ENCODE measurements at places on chromosomes 5 and 9.

DNA sequence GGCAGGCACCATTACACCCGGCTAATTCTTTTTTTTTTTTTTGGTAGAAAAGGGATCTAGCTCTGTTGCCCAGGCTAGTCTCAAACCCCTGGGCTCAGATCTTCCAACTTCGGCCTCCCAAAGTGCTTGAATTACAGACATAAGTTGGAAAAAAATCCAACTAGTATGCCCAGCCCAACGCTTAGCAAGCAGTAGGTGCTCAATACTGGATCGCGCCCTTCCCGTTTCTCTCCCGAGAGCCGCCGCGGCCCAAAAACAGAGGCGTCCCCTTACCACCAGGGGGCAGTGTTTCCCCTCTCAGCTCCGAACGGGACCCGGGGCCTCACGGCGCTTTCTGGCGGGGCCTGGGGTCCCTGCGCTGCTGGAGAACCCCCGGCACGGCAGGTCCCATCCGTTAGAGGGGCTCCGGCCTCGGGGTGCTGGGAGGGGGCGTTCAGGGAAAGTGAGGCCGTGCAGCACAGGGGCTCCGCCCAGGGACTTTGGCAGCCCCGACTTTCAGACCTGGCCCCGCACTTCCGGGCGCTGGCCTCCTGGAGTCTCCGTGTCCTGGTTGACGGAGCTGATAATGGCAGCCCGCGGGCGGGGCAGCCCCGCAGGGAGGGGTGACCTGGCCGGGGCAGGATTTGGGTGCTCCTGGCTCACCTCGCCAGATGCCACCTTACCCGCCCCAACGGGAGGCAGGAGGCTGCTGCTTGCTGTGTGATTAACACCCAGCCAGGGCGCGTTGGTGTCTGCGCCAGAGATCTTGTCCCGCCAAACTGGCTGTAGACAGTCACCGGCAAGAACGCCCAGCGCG, 15.2 kb downstream of the PTGES start:
- peak; percentile 88 for DNase-seq

DNA sequence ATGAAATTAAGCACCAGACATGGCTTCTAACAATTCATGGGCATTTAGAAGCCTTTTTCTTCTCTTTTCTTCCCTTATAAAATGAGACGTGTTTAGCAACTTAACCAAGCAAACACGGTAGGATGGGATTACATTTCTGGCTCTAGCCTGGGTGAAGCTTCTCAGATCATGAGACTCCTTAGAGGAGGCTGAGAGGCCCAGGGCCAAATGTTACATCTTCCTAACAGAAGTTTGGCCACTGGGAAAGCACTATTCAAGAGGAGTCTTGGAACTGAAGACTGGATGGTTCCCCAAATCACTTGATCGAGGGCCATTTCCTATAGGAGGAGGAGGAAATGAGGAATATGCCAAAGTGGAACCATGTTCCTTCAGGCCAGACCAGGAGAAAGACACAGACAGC, 1.9 kb downstream of the GABRP start:
- no peak for DNase-seq

DNA sequence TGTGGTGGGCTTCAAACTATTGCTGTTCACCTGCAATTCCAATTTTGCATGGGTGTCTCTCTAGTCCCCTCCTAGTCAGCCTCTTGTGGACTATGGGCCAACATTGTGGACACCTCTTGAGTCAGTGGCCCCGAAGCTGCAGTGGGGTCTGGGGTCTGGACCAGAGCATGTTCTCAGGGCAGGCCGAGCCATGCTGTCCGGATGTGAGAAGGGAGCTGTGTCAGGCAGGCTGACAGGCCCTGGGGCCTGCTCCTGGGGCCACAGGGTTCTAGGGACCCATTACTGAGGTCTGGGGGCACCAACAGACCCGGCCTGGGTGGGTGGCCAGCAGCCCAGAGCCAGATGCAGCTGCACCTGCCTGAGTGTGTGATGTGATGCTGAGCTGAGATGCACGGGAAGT, 16.5 kb upstream of the IRX4 start:
- DNase-seq: no peak

DNA sequence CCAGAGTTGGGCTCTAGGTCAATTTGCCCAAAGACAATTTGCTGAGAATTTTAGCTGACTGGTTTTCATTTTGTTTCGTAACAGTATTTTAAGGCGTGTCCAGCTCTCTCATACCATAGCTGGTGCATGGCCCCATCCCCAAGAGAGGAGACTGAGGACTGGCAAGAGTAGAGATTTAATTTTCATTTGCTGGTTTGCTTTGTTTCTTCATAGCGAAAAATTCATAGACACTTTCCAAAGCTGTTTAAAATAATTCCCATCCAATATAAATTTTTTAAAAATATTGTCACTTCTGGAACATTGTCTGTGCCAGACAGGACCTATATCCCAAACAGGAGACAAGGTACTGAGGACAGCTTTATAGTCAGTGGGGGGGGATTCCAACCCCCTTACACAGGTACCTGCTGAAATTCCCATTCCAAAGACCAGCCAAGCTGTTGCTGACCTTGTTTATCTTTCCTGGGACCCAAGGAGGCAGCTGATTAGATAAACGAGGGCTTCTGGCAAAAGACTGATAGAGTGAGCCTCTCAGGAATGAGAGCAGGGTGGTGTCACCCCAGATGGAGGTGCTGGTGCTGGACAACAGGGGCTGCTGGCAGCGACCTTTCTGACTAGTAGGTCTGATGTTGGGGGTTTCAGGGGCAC, 6.8 kb upstream of the ANGPTL2 start:
- DNase-seq: no peak

DNA sequence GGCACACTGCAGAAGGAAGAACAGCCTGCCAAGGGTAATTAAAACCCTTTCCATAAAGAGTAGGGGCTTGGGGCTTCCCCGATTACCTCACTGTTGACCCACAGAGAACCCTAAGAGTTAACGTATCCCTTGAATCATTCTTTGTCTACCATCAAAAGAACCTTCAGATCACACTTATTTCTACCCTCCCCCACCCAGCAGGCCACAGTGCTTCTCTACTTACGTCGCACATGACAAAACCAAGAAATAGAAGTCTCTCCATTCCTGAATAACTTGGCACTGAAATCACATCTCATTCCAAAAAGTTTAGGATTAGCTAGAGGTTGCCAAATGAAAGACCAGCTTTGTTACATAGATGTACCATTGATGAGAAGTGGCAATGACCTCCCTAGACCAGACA, 268.7 kb upstream of the GAS1 start:
- no peak for DNase-seq

GRCh38 chr9:111691672-111692329, 30.4 kb downstream of the GNG10 start:
- DNase-seq: peak; percentile 46

- no peak for DNase-seq
Observed at GRCh38 chr5:138695781-138696180, 57.4 kb upstream of the CTNNA1 start.

DNA sequence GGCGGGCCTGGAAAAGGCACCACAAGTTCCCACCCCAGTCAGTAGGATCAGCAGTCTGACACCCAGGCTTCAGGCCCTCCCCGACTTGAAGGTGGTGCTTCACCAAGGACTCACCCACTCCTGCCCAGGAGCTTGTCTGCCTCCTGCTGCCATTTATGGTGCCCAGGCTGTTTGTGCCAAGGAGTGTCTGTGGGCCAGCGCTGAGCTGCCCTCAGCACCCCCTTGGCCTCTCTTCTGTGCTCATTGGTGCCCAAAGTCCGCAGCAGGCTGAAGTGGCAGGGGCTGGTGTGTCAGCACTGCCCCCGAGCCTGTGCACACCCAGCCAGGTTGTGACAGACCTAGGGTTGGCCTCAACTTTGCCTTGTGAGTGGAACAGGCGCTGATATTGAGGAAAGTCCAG, 23.5 kb downstream of the JMY start:
- DNase-seq: no peak

DNA sequence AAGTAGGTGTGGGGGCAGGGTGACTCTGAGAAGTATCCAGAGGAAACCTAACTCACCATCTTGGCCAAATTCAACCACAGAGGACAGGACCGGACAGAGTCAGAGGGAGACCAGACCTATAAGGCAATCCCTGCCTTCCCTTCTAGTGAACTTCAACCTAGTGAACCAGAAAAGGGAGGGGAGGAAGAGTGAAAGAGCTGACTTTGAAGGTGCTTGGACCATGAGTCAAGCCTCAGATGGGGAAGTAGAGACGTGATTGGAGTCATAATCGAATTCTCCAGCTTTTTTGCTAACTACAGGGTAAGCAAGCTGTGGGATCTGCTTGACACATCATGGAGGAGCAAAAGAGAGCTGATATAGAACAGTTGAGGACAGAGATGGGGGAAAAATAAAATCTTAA, 18.8 kb upstream of the KIF2A start:
- no peak for DNase-seq

GRCh38 chr9:104386425-104387069, 117.5 kb upstream of the OR13F1 start:
- DNase-seq: peak; percentile 47

GRCh38 chr5:158874343-158874742, 225.4 kb downstream of the EBF1 start:
- no peak for DNase-seq

- DNase-seq: no peak
Observed at GRCh38 chr5:137201876-137202275, 297.2 kb downstream of the SPOCK1 start.

- DNase-seq: no peak
Observed at GRCh38 chr5:78586251-78586650, 62.3 kb downstream of the LHFPL2 start.
